ENCODE measurements at places on chromosomes 2 and 18.

GRCh38 chr2:169495310-169495928 lies 14.1 kb upstream of the KLHL41 start:
- DNase-seq = no peak

DNA sequence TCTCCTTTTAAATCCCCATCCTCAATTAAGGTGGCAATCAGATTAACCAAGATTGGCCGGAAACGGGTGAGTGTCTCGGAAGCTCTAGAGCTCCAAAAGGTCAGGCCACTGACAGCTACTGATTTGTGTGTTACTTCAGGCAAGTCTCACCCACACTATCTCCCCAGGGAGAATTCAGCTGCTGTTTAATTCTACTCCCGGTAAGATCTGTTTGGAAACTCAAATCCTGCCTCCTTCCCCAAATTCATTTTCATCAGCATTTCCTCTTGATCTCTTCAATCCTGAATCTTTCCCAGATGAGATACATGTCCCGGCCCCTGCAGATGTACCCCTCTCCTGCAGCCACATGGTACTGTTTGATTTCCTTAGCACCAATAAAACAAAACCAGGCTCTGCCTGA lies 34.9 kb downstream of the EFR3B start:
- DNase-seq = no peak

- no peak for DNase-seq
Observed at GRCh38 chr2:176066645-176067588, 16.8 kb downstream of the EVX2 start.

DNA sequence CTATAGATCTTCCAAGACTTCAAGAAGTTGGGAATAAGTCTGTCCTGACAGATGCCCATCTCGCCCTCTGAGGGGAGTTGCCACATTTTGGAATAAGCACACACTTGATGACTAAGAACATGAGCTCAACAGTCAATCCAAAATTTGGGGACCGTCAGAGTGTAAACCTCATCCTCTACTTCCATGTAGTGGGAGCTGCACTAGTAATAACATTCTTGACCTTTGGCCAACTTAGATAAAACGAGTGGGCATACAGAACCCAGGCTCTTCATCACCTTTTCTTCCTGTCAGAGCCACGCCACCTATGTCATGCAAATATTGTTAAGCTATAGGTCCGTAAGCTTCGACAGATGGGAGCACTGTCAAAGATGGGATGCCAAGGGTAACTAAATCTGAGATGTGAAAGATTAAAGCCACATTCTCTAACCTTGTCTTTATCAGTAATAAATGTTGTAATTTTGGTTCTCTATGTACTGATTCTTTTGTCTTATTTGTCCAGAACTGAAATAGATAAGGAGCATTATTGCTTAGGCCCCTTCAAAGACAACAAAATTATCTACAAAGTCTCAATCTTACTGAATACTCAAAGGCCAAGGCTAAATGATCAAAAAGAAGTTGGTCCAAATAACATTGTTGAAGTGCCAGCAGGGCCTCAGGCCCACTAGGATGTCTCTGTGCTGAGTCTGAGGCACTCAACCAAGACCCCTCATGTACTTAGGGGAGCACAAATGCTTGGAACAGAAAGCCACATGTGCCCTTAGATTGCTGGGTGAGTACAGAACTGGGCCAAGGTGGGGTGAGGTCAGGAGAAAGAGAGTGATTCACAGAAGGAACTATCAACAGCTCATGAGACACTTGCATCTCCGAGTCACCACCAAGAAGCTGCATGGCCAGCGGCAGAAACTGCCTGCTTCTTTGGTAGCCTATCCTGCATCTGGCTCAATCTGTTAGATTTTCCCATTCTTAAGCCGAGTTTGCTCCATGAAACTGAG lies 15.0 kb downstream of the CDH2 start:
- DNase-seq = no peak

- DNase-seq = no peak
Observed at GRCh38 chr2:232831496-232831895, 38.6 kb upstream of the SNORC start.
